ENCODE measurements at places on chromosomes 4 and X.
A peak's percentile ranks its signal among the peaks of the same experiment; 100 is the strongest.

DNA sequence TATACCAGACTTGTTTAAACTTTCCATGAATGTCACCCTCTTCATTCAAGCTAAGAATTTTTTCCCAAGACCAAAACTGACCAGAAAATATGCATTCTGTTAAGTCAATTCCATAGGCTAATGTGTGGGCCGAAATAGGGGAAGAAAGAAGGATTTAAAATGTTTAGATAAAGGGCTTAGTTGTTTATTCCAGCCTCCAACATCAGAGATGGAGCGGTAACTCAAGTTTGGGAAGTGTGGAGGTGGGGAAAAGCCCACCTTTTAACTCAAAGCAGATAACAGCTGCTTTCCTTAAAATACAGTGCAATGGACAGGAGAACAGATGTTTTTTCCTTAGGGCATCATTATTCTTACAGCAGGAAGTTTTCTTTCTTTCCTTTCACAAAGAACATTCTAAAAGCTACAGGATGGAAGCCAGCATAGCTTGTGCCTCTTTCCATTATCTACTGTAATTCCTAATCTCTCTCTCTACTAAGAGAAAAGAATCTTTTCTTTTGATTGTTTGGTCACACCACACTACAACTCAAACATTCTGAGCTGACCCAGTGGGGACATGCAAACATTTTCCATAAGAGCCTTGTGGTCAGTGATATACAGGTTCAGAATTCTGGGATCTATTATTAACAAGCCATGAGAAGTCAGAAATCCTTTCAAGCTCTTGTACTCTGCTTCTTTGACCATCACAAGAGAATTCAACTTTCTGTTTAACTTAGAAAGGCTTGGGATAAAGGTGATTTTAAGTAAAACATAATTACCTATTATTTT lies 101.6 kb downstream of the PDE5A start:
- DNase-seq = no peak

DNA sequence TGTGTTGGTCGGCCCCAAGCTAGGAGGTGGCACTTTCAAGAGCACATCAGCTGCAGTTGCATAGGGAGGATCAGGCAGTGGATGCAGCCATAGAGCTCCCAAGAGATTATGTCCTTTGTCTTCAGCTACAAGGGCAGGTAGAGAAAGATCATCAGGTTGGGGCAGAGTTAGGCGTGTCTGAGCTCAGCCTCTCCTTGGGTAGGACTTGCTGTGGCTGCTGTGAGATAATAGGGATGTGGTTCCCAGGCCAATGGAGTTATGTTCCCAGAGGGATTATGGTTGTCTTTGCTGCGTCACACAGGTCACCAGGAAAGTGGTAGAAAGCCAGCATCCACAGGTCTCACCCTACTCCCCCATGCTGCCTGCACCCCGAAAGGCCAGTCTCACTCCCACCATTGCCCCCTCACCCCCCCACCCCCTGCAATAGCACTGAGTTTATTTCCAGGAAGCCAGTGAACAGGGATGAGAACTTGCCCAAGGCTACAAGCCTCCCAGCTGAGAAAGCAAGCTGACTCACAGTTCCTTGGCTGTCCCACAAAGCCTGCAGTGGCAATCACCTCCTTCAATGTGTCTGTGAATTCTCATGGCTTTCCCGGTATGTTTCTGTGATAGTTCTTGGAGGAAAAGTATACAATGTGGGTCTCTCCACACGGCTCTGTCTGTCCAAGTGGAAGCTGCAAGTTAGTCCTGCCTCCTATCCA lies 148.4 kb downstream of the STPG2 start:
- DNase-seq = no peak

DNA sequence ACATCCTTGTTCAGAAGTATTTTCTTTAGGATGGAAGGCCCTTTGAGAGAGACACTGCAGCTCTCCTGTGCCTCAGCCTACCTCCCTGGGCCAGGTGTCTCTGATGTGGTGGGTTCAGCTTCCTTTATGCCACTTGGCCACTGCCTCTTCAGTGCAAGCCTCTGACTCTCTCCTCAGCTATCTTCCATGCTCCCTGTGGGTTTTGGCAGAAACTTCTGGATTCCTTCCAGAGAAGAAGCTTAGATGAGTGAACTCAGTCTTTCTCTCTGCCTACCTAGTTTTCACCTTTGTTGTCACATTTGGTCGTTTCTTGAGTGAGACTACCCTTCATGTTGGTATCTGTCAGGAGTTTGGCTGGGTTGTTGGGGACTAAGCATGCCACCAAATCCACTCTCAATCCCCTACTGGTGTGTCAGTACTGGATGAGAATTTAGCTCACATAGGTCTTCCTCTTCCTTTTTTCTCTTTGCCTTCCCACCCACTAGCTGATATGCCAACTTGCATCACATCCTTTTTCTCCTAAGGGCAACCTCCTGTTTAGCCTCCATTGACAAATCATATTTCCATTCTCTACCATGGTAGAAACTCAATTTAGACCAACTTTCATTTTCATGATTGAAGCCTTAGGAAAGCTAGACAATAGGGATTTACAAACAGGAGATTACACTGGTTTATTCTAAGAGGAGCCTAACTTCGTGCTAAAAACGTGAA lies 32.0 kb downstream of the IL15 start:
- no peak for DNase-seq

DNA sequence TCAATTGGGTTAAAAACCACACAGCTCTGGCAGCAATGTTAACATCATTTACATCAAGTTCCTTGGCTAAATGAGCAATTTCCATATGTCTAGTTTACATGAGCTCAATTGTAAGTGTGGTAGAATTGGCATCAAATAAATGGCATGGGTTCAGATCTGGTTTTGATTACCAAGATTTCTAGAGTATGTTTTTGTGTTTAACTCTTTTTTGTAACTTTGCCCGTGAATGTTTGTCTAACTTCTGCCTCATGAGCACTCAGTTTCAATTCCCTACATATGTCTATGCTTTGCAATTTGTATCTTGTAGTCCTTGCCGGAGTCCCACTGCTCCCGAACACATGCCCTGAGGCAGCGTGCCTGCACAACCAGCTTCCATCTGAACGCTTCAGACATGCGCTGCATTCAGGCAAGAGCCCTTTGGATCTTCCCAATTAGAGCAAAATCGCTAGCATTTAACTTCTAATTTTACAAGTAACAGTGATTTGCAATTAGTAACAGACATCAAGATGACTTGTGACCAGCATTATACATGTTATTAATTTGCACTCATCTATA lies 644.4 kb downstream of the TRIML1 start:
- peak; percentile 15 for DNase-seq

GRCh38 chrX:39581411-39581810 lies 516.3 kb downstream of the BCOR start:
- no peak for DNase-seq

DNA sequence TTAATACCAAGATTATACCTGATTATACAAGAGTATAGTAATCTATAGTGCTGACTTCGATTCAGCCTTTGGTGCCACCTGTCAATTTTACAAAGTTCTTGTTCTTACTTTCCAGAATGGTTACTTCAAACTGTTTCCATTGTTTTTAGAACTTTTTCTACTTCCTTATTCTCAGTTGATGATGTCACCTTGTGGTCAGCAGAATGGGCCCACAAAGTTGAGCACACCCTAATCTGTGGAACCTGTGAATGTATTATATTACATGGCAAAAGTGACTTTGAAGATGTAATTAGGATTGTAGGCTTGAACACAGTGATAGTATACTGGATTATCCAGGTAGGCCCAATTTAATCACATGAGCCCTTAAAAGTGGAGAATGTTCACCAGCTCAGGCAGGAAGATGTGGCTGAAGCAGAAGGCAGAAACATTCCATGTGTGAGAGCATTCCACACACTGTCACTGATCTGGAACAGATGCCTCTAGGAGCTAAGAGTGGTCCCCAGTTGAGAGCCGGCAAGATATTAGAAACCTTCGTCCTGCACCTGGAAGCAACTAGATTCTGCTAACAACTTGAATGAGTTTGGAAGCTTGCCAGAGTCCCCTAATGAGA lies 6.3 kb upstream of the SGMS2 start:
- no peak for DNase-seq

DNA sequence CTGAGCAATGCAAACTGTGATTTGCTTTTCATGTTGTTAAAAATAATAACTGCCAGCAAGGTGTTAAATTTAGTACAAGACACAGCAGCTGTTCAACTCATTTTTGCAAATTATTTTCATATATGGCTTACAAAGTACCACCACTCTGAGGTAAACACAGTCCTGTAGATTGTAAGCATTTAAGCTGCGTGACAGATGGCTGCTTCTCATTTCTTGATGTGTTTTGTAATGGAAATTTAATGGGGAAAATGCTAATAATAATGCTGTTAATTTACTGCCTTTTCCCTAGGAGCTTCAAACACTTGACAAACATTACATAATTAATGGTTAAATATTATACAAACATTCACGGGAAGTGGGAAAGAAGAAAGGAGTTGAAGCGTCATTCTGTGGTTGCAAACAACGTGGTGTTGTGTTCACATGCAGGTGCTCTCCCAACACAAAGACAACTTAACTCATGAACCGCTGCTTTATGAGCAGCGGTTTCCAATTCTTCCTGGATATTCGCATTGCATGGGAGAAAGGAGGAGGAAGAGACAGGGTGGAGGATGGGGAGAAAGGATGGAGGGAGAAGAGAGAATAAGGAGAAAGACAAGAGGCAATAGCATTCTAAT lies 236.8 kb upstream of the VCX start:
- no peak for DNase-seq

DNA sequence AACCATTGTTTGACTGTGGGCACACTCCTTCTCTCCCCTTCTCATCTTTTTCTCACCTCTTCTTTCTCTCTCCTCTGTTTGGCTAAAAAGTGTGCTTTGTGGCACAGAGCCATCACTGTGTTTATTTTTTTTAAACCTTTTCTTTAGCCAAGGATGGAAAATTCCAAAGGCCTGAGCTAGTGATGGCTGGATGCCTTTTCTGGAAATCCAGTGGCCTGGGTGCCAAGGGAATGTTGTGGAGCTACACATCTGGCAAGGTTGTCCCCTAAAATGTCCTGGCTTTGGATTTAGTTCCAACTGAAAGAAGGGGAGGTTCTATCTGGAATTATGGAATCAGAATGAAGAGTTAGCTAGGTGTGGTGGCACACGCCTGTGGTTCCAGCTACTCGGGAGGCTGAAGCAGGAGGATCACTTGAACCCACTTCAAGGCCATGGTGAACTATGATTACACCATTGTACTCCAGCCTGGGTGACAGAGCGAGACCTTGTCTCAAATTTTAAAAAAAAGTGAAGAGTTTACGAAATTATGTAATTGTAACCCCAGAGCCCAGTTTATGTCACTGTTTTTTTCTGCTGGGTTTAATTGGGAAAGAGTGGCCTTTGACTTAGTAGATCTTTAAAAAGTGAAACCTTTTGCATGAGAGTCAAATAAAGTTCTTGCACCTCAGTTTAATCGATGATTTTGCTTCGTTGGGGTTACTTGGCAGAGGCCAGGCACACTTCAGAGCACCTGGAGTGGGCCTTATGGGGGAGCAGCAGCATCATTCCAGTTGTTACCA lies 17.7 kb downstream of the DOCK11 start:
- no peak for DNase-seq

GRCh38 chr4:182238355-182238931 lies 4.8 kb upstream of the TENM3 start:
- no peak for DNase-seq

- no peak for DNase-seq
Observed at GRCh38 chrX:76148753-76149152, 24.1 kb upstream of the PBDC1 start.

DNA sequence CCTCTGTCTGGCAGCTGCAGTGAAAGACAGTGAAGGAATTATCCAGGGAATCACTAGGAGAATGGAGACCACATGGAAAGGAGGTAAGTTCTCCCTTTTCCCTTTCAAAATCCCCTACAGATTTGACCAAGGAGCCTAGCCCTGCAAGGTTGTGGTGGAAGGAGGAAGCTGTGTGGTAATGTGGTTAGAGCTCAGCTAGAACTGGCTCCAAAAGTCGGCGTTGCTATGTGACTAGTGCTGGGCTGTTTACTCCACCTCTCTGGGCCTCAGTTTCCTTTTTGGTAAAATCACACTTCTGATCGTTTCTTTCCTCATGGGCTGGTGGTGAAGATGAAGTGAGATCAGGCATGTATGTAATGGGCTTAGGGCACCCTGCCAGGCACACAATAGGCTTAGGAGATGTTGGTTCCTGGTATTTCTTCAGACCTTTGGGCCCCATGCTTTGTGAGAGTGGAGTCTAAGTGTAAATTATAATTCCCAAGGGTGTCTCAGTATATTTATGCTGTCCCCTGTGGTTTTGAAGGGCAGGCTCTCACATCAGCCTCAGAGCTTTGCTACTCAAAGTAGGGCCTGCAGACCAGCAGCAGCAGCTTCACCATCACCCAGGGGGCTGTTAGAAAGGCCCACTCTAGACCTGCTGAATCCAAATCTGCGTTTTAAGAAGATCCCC lies 183.7 kb upstream of the BCOR start:
- no peak for DNase-seq

GRCh38 chr4:60581919-60582536 lies 618.1 kb upstream of the ADGRL3 start:
- DNase-seq = no peak

DNA sequence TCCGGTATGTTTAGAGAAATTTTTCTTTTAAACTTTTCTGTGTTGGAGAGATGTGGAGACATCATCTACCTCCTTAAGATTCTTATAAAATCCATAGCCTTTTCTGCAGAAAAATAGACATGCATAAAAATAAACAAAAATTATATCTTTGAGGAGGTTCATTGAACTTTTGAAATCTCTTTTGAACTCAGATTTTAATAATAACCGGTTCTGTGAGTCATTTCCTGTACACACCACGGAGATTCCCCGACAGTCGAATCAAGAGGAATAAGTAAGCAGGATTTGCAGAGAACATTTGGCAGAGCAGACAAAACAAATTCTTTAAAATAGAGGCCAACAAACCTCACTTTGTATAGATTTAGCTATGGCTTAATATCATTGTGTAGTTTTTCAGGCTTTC lies 918.7 kb upstream of the POU3F4 start:
- DNase-seq = no peak

DNA sequence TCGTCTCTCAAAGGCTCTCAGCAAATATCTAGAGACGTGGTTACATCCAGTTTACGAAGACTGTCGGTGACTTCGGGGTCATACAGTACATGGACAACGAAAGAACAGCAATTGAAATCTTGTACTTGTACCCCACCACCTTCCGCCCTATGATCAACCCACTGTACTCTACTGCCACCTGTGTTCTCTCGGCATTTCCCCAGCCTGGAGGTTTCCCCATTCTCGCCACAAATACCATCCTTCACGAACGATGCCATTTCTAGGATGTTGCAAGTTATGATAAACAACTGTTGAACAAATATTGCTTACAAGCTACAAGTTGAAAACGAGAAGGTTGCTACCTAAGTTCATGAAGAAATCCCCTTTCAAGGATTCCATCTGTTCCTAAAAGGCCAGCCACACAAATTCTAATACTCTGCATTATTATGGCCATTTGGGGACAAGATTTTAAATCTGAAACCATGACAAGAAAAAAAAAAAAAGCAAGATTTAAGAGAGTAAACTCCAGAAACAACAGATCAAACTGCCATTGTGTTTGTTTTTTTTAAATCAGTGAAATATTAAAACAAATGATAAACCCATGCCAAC lies 1.6 kb downstream of the APBB2 start:
- no peak for DNase-seq

DNA sequence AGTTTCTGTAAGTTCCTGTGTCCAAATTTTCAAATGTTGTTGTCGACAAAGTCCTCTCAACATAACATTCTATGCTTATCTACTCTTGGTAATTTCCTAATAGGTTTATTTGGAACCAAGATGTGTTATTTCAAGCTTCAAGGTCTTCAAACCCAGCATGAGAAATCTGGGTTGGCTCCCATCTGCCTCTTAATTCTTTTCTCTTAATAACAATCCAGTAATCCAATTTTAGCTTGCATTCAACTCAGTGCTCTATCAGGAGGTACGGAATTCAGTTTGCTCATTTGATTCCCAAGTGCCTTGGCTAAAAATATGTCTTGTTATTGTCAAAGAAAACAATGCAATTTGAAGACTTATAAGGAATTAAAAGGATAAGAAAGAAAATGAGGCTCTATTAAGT lies 235.5 kb upstream of the MID1 start:
- no peak for DNase-seq
